Cerebellum (tissue), 4 donors: ENCODE measurements at places on chromosomes 1 and 21. TPM values are rescaled to one million over a fixed set of nuclear protein-coding genes. Genes with fewer than 3 reads are reported as not detected.

Gene CD164L2
- not detected for total RNA-seq

Gene TSPEAR
- total RNA-seq, result 0.09 TPM

Gene S100A3
- total RNA-seq, result not detected

Gene NPHS2
- not detected for total RNA-seq

Gene ASPM
- total RNA-seq, result 25.3 TPM

Gene SUSD4
- total RNA-seq, result 25.3 TPM

Gene TAGLN2
- 15.1 TPM for total RNA-seq

Gene OR2M3
- 0.27 TPM for total RNA-seq

Gene FOXD2
- 0.18 TPM for total RNA-seq

Gene SLC44A5
- total RNA-seq, result 31.6 TPM

Gene CHI3L1
- total RNA-seq, result 0.18 TPM

Gene PKLR
- total RNA-seq, result not detected

Gene RHBG
- total RNA-seq, result 0.73 TPM

Gene CDA
- total RNA-seq, result not detected

Gene TTC39A
- 7.0 TPM for total RNA-seq

Gene RAB3B
- total RNA-seq, result 22.4 TPM

Gene FAM78B
- total RNA-seq, result 11.6 TPM

Gene LCE1E
- not detected for total RNA-seq

Gene MED8
- total RNA-seq, result 17.0 TPM

Gene CR1L
- total RNA-seq, result 0.73 TPM

Gene LGR6
- 2.9 TPM for total RNA-seq

Gene HENMT1
- 17.2 TPM for total RNA-seq

Gene RAB29
- 3.4 TPM for total RNA-seq

Gene ZNF670
- 15.1 TPM for total RNA-seq

Gene C1orf122
- total RNA-seq, result 8.3 TPM

Gene ACTN2
- total RNA-seq, result 4.0 TPM

Gene TLCD4
- total RNA-seq, result 19.0 TPM

Gene CD160
- total RNA-seq, result not detected

Gene HSPG2
- total RNA-seq, result 16.1 TPM

Gene CYP4A22
- 0.27 TPM for total RNA-seq

Gene PTPRU
- total RNA-seq, result 13.3 TPM

Gene AMY1A
- not detected for total RNA-seq

Gene SLFNL1
- total RNA-seq, result 3.4 TPM

Gene KIF14
- total RNA-seq, result 4.8 TPM

Gene PAFAH2
- total RNA-seq, result 4.9 TPM

Gene KCNJ10
- 3.4 TPM for total RNA-seq

Gene DCST1
- total RNA-seq, result not detected

Gene SPRR1A
- not detected for total RNA-seq

Gene SERPINC1
- not detected for total RNA-seq

Gene TNFSF18
- 1.7 TPM for total RNA-seq

Gene CELA2A
- not detected for total RNA-seq

Gene A3GALT2
- not detected for total RNA-seq

Gene VASH2
- 52.3 TPM for total RNA-seq

Gene HSD3B1
- total RNA-seq, result not detected

Gene SLC9A1
- 3.9 TPM for total RNA-seq

Gene CACNA1S
- 0.09 TPM for total RNA-seq

Gene MANEAL
- 23.2 TPM for total RNA-seq

Gene MYBPH
- not detected for total RNA-seq

Gene DCST2
- not detected for total RNA-seq

Gene SPRR2E
- total RNA-seq, result not detected
